ENCODE measurements at places on chromosomes 16 and 17.

GRCh38 chr16:30569746-30570635 lies 1.5 kb downstream of the ZNF688 start:
- DNase-seq, result no peak

- no peak for DNase-seq
Observed at GRCh38 chr16:81384006-81384405, 60.6 kb upstream of the CMIP start.

DNA sequence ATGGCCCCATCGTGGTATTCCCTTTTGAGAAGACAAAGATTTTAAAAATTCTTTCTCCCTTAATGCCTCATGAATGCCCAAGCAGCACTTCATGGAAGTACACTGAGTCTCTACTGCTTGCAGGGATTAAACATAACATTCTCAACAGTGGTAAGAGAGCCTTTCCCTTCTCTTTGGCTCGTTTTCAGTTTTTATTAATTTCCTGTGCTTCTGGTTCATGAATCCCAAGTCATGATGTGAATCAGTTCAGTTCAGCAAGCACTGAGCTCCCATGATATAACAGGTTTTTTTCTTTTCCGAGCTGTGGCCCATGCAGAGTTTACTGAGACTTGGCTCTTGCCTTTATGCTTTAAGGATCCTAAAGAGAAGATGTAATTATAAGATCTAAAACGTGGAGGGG lies 175.3 kb downstream of the WWOX start:
- DNase-seq, result no peak

DNA sequence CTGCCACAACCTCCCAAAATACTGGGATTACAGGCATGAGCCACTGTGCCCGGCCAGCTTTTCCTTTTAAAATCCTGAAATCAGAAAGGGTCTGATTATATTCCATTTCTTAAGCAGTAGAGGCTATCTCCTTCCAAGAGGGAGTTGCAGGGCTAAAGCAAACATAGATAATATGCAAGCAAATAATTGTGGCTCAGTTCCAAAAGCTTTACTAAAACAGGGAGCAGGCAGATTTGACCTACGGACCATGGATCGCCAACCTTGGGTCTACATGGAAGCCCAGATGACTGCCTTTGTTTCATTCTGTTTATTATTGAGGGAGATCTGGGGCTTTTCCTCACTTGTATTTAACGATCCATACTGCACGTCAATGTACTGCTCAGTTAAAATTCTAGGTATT lies 38.5 kb downstream of the CLEC3A start:
- DNase-seq, result no peak

GRCh38 chr17:50946223-50946890 lies 80.2 kb upstream of the TOB1 start:
- DNase-seq, result no peak

DNA sequence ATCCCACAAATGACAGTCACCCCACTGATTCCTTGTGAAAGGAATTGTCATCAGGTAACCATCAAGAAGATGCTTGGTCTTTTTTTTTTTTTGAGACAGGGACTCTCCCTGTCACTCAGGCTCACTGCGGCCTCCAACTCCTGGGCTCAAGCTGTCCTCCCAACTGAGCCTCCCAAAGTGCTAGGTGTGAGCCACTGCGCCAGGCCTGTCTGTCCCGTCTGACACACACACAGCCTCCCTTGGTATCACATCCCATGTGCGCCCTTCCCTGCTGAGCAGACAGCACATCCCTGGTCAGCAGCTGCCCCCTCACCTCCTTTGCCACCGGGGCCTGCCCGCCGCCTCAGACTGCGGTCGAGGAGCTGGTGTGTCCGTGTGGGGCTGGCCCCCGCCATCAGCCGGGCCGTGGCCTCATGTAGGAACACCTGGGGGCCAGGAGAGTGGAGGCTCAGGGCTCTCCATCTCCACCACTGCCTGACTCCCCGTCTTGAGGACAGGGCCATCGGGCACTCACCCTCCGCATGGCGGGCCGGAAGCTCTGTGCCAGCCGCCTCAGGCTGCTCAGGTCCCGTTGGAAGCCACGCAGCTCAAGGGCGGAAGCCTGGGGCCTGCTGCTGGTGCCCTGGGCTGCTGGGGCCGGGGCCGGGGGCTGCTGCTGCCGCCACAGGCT lies 23.6 kb downstream of the SREBF1 start:
- no peak for DNase-seq

- DNase-seq, result no peak
Observed at GRCh38 chr16:3068487-3068886, 3.0 kb downstream of the IL32 start.

DNA sequence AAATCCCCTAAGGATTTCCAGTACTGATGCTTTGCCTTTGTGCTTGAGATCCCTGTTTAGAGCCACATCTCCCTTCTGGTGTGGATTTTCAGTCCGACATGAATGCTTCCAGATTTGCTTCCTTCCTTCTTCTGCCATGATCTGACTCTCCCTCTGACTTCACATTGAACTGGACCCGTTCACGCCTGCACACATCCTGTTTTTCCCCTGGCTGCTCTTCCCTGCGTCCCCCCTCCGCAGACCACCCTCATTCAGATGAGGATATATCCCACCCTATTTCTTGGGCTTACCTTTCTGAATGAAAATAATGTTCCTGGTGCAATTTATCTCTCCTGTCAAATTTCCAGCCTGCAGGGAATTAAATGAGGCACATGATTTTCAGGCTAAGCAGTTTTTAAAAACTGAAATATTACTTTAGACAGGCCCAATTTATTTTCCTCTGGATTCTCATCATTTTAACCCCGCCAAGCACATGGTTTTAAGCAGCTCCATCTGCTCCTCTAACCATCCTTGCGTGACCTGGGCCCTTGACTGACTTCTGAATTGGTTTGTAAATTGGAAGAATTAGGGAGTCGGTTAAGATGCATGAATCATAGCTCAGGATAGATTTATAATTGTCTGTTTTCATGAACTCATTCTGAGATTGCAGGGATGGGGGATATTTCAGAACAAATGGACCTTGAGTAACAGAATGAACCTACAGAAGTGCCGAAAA lies 59.2 kb downstream of the BMERB1 start:
- DNase-seq, result no peak

GRCh38 chr17:81713556-81714411 lies 1.7 kb downstream of the SLC25A10 start:
- no peak for DNase-seq

GRCh38 chr17:81371910-81372760 lies 23.1 kb upstream of the BAHCC1 start:
- DNase-seq, result no peak

DNA sequence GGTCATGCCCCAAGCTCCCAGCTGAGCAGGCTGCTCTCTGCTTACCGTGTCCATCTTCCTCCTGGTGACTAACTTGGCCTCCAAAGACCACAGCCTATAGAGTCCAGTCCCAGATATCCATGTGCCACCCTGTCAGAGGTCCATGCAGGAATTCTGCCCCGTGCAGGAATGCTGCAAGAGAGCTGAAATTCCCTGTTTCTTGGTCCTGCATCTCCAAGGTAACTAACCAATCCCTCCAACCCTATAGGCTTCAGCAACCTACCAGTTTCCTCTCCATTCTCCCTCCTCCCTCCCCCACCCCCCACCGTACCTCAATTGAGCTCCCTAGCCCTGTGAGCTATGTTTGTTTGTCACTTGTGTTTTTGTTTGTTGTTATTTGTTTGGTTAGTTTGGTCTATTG lies 9.6 kb upstream of the MKS1 start:
- DNase-seq, result no peak

GRCh38 chr17:67068999-67069398 lies 24.6 kb downstream of the CACNG1 start:
- no peak for DNase-seq
